ENCODE measurements at places on chromosomes 4 and X. TPM values are rescaled to one million over a fixed set of nuclear protein-coding genes. Genes with fewer than 3 reads are reported as not detected.

Gene KLB
- total RNA-seq: 0.23 TPM

Gene FRAS1
- total RNA-seq: 11.0 TPM

Gene GYPA
- total RNA-seq: not detected

Gene IL21
- not detected for total RNA-seq

Gene AADAT
- total RNA-seq: 16.2 TPM

Gene TLR3
- total RNA-seq: 5.2 TPM

Gene TCEAL5
- 48.4 TPM for total RNA-seq

Gene SPANXC
- not detected for total RNA-seq

Gene FRG2
- not detected for total RNA-seq

Gene AFM
- not detected for total RNA-seq

DNA sequence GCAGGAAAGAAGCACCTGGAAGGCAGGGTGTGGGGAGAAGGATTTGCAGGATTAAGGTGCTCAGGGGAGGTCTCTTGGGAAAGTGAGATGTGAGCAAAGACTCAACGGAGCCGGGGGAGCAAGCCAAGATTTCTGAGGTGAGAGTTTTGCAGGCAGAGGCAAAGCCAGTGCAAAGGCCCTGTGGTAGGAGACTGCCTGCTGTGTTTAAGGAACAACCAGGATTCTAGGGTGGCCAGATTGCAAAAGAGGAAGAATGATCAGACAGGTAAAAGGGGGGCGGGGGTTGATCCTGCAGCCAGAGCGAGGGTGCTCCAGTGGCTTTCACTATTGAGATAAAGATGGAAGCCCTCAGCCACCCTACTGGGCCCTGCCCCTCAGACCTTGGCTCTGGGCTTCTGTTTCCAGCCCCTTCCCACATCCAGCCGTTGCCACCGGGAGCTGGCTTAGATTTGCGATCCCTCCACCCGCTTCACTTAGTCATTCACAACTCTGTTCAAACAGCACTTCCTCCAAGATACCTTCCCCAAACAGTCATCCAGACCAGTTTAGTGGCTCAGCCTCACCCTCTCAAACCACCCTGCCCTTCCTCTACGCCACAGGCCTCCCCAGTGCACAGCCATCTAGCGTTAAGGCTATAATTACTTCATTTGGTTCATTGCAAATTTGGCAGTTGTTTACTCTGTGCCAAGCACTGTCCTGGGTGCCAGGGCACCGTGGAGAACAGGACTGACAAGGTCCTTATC, 23.3 kb upstream of the BCOR start:
- H3K36me3 ChIP-seq: no peaks in the 10 kb centered on the region
- no peaks in the 10 kb centered on the region for H3K4me1 ChIP-seq
- no peak overlapping the region for H3K4me3 ChIP-seq
- no peak for DNase-seq
- H3K27me3 ChIP-seq: no peaks in the 10 kb centered on the region

DNA sequence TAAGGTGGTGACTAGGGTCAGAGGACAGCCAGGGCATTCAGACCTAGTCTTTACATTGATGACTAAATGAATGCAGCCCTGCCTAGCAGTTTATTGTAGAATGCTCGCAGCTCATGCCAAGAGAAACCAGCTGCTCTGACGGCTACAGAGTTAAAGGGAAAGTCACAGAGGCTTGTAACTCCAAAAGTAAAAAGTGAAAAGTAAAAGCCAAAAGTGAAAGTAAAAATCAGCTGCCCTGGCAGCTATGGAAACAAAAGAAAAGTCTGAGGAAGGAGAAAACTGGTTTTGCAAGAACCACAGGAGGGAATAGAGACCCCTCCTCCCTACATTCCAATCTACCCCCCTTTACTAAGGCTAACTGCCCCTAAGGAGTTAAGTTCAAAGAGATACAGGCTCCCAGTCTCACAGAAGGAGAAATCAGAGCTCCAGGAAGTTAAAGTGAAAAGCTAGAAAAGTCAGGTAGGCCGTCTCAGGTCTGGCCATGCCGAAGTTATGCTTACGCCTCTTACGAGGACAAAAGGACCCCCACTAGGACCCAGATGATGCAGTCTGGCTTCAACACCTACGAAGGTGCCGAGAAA, 6.0 kb downstream of the GAGE10 start:
- H3K36me3 ChIP-seq: no peaks in the 10 kb centered on the region
- no peaks in the 10 kb centered on the region for H3K27me3 ChIP-seq
- H3K4me1 ChIP-seq: no peaks in the 10 kb centered on the region
- H3K4me3 ChIP-seq: no peak overlapping the region
- peak; percentile 5 for DNase-seq

GRCh38 chr4:183342541-183343533, 20.6 kb upstream of the CLDN24 start:
- H3K4me3 ChIP-seq: no peak overlapping the region
- no peak overlapping the region for H3K27ac ChIP-seq
- H3K36me3 ChIP-seq: no peaks in the 10 kb centered on the region
- no peak for DNase-seq
- no peaks in the 10 kb centered on the region for H3K27me3 ChIP-seq

DNA sequence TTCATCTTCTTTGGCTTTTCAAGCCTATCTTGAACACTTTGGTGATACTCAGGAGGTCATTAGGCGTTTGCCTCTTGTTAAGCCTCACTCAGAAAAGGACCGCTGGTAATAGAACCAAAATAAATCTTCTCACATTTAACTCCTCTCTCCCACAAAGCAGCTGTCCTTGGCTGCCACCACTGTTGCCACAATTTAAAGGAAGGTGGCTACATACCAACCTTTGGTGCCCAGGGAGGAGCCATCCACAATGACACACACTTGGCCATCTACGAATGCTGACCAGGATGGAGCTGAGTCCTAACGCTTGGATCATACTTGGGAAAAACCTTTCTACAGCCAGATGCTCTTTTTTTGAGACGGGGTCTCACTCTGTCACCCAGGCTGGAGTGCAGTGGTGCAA, 210.2 kb downstream of the HS6ST2 start:
- H3K27ac ChIP-seq: no peak overlapping the region
- no peak for DNase-seq
- no peaks in the 10 kb centered on the region for H3K36me3 ChIP-seq
- no peak overlapping the region for H3K4me3 ChIP-seq

DNA sequence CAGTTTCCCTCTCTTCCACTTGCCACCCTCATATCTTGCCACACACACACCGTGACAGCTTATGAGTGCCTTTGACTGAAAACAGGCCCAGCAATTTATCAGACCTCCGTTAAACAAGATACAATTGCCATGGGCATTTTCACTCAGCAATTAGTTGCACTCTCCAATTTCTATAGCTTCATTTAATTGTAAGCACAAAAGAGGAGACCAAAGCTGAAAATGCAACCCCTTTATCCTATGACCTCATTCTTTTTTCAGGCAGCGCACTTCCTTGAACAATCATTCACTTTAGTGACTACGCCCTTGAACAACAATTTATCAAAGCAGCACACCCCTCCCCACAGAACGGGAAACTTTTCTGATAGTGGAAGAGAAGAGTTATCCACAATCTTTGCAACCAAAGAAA, 4.1 kb downstream of the POF1B start:
- H3K4me1 ChIP-seq: no peaks in the 10 kb centered on the region
- no peaks in the 10 kb centered on the region for H3K36me3 ChIP-seq
- H3K27ac ChIP-seq: no peak overlapping the region
- H3K4me3 ChIP-seq: no peak overlapping the region
- DNase-seq: no peak

DNA sequence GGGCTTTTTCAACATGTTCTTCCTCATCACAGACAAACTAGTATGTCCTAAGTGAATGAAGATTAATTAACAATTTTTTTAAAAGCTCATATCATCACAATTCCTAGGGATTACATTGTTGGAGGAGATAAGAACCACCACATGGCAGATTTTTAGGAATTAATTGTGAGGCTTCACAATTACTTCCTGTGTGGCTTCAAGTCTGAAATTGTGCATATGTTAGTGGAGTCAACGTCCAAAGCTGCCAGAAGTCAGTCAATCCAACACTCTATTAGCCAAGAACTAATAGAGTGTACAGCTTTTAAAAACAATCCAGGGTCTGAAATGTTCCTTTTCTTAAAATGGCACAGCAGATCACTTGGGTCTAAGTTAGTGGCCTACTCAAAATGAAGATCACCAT, 49.3 kb upstream of the C1QTNF7 start:
- DNase-seq: no peak
- H3K4me3 ChIP-seq: no peak overlapping the region
- peaks cover 4% of the 10 kb centered on the region for H3K4me1 ChIP-seq
- no peak overlapping the region for H3K27ac ChIP-seq

GRCh38 chr4:37985730-37986275, 25.6 kb downstream of the PTTG2 start:
- H3K27ac ChIP-seq: no peak overlapping the region
- H3K27me3 ChIP-seq: no peaks in the 10 kb centered on the region
- H3K4me3 ChIP-seq: no peak overlapping the region
- H3K4me1 ChIP-seq: no peaks in the 10 kb centered on the region
- H3K36me3 ChIP-seq: no peaks in the 10 kb centered on the region

- H3K4me3 ChIP-seq: no peak overlapping the region
- DNase-seq: no peak
Measured at GRCh38 chr4:15381806-15382338, 46.0 kb upstream of the C1QTNF7 start.

GRCh38 chr4:89379511-89380044, 72.0 kb upstream of the GPRIN3 start:
- H3K4me1 ChIP-seq: no peaks in the 10 kb centered on the region
- no peaks in the 10 kb centered on the region for H3K36me3 ChIP-seq
- no peaks in the 10 kb centered on the region for H3K27me3 ChIP-seq
- H3K27ac ChIP-seq: no peak overlapping the region
- no peak overlapping the region for H3K4me3 ChIP-seq

DNA sequence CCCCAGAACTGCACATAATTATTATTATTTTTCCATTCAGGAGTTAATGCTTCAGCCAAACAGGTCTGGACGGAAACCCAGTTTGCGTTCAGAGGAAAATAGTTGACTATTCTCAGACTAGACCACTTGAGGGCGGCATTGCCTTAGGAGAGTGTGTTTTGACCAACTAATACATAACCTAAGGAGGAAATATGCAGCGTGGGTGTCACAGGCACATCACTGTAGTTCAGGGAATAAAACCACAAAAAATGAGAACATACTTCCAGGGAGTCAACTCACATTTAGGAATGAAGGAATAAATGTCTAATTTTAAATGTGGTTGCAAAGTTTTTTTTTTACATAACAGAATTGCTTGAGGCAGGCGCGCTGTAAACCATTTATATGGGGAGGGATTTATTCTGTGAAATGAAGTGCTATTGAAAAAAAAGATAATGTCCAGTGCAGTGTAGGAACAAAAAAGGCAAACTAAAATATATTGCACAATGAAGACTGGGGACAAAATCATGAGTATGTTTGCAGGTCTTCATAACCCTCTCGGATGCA, 93.3 kb downstream of the SYNPO2 start:
- no peaks in the 10 kb centered on the region for H3K4me1 ChIP-seq
- H3K27me3 ChIP-seq: no peaks in the 10 kb centered on the region
- DNase-seq: peak; percentile 65
- H3K36me3 ChIP-seq: no peaks in the 10 kb centered on the region
- H3K4me3 ChIP-seq: no peak overlapping the region
- peak overlapping the region; percentile 27 for H3K27ac ChIP-seq

- no peaks in the 10 kb centered on the region for H3K27me3 ChIP-seq
- H3K36me3 ChIP-seq: no peaks in the 10 kb centered on the region
- no peaks in the 10 kb centered on the region for H3K4me1 ChIP-seq
- no peak overlapping the region for H3K27ac ChIP-seq
- DNase-seq: no peak
- H3K4me3 ChIP-seq: no peak overlapping the region
Measured at GRCh38 chr4:70402762-70403161, 5.0 kb downstream of the OPRPN start.

- no peaks in the 10 kb centered on the region for H3K36me3 ChIP-seq
- no peaks in the 10 kb centered on the region for H3K27me3 ChIP-seq
- peak; percentile 51 for DNase-seq
- no peaks in the 10 kb centered on the region for H3K4me1 ChIP-seq
Measured at GRCh38 chrX:65587616-65588526, 53.3 kb upstream of the LAS1L start.

DNA sequence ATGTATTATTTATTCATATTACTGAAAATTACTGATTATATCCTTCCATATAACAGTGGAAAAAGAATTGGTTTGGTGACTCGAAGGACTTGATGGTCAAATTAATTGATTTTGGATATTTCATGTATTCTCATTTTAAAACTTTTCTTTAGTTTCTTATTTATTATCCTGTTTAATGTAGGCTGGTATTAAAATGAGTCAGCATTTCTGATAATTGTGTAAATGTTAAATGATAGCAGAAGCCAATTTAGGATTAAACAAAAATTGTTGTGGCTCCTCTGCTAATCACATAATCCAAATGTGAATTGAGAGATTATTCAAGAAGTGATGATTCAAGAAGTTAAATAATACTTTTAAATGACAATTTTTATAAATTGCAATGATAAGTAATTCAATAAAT, 38.7 kb downstream of the PDLIM5 start:
- H3K27ac ChIP-seq: no peak overlapping the region
- H3K4me1 ChIP-seq: no peaks in the 10 kb centered on the region
- no peak for DNase-seq
- no peak overlapping the region for H3K4me3 ChIP-seq
- H3K36me3 ChIP-seq: no peaks in the 10 kb centered on the region

DNA sequence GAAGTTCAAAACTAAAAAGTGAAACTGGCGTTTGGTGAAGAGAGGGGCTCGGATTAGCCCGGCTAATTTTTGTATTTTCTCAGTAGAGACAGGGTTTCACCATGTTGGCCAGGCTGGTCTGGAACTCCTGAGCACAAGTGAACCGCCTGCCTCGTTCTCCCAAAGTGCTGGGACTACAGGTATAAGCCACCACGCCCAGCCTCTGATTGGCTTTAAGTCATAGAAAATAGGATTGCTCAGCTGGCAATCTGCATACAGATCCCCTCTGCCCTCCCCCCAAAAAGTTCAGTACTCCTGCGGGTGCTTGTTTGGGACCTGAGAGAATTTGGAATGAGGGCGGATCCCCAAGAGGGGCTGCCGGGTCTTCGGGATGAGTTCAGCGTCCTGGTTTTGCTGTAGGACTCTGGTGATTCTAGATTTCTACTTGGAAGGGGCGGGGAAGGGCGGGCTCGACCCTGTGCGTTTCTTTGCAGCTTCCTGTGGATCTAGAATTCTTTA, 537 bp upstream of the PRKX start:
- H3K4me1 ChIP-seq: no peaks in the 10 kb centered on the region
- H3K27ac ChIP-seq: no peak overlapping the region
- peak overlapping the region; percentile 53 for H3K4me3 ChIP-seq

GRCh38 chr4:95095348-95095974, 337.7 kb downstream of the BMPR1B start:
- no peak for DNase-seq
- H3K36me3 ChIP-seq: no peaks in the 10 kb centered on the region
- no peak overlapping the region for H3K27ac ChIP-seq
- no peaks in the 10 kb centered on the region for H3K4me1 ChIP-seq

DNA sequence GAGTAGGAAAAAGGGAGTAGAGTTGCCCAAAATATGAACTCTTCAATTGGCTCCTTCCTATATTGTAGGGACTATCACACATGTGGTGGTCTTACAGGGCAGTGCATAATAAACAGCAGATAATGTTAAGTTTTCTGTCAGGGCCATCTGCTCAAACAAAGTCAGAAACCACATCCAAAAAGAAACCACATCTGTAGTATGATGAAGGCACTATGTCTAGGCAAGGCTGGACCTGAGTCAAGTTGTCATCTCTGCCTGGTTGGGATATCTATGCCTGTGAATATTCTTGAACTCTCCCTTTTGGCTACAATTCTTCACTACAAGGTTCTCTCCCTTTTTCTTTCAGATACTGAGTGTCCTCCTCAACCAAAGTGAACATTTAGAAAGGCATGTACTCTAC, 109.4 kb upstream of the C1GALT1C1 start:
- no peaks in the 10 kb centered on the region for H3K4me1 ChIP-seq
- no peak for DNase-seq
- no peaks in the 10 kb centered on the region for H3K27me3 ChIP-seq
- H3K36me3 ChIP-seq: no peaks in the 10 kb centered on the region
- no peak overlapping the region for H3K27ac ChIP-seq
